ENCODE measurements at places on chromosomes 1 and 21.

- DNase-seq, result no peak
Measured at GRCh38 chr1:18542351-18542750, 61.6 kb downstream of the KLHDC7A start.

GRCh38 chr1:18716112-18716784 is 85.6 kb downstream of the PAX7 start:
- DNase-seq, result no peak

DNA sequence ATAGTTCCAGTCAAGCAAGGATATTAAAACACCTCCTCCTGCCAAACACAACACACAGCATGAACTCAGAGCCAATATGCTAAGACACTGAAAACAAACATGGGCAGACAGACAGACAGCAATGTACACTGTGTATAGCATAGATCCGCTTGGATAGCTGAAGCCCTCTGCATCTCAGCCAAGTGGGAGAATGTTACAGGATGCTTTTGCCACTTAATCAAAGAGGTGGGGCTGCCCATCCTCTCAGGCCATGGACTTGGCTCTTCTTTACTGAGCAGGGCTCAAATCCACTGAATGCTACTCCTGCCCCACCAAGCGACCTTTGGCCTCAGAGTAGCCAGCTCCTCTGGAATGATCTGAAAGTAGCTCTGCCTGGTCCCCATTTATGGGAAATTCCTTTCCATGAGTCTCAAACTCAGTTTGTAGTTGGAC is 64.7 kb upstream of the NGF start:
- no peak for DNase-seq

GRCh38 chr21:37670883-37671282 is 245.4 kb downstream of the KCNJ6 start:
- DNase-seq, result no peak

DNA sequence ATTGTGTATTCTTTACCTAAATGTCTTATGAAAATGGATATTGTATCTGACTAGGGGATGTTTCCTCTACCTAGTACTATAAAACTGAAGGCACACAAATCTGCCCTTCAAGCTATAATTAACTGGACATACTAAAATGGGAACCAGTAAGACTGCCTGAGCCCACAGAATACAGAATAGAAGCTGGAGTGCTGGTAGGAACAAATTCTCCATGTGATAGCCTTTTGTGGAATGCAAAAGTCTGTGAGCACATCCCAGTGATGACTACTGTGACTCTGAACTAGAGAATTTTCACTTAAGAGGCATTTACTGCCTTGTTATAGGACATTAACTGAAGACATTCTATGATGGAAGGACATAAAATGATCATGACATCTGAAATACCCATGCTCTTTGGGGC is 30.3 kb downstream of the KIFAP3 start:
- no peak for DNase-seq

DNA sequence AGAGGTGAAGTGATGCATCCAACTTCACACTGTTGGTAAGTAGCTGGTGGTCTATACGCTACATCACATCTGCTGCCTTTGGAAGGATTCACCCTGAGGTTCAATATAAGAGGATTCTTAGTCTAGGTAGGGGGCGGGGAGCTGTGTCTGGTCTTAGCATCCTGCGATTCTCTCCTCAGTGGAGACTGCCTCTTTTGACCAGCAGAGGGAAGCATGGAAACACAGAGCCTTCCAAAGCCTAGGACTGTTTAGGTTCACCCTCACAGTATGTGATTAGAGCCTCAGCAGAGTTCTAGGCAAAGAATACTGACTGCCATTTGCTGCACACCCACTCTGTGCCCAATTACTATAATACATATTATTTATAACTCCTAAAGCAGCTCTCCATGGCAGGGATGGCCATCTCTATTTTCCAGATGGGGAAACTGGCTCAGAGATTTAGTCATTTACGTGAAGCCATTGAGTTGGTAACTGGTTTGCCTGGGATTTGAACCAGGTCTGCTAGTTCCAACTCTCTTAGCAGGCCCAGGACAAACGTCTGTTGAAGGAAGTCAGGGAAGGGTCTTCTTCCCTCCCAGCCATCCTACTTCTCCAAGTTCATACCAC is 28.9 kb upstream of the EFCAB14 start:
- no peak for DNase-seq

DNA sequence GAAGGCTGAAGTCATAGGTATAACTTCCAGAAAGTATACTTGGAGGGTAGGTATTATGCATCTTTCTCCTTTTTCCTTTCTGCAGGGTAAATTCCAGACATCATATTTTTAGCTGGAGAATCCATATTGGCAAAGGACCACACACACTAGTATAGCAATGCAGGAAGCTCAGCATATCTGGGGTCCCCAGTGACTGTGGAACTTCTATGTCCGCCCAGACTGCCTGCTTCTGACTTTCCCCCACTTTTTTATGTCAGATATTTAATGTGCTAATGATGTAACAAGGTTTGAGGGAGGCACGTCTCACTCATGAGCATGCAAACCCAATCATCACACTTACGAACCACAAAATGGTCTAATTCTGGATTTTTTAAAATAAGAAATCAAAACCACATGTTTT is 90.4 kb downstream of the BACH1 start:
- no peak for DNase-seq
